GM12892 (cell line): ENCODE measurements at places on chromosomes 7 and 10.

- no peak for DNase-seq
These were observed 34.4 kb downstream of the AGR3 start for GRCh38 chr7:16847381-16847860.

DNA sequence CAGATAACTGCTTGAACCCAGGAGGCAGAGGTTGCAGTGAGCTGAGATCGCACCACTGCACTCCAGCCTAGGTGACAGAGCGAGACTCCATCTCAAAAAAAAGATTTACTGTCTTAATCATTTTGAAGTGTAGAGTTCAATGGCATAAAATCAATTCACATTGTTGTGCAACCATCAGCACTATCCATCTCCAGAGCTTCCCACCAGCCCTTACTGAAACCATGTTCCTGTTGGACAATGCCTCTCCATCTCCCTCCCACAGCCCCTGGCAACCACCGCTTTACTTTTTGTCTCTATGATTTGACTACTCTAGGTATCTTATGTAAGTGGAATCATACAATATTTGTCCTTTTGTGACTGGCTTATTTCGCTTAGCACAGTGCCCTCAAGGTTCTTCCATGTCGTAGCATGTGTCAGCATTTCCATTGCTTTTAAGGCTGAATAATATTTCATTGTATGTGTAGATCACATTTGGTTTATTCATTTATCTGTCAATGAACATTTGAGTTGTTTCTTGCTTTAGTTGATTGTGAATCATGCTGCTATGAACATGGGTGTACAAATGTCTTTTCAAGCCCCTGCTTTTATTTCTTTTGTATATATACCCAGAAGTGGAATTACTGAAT lies 33.1 kb downstream of the NACAD start:
- no peak for DNase-seq

GRCh38 chr10:129851941-129852640 lies 112.0 kb downstream of the EBF3 start:
- no peak for DNase-seq

DNA sequence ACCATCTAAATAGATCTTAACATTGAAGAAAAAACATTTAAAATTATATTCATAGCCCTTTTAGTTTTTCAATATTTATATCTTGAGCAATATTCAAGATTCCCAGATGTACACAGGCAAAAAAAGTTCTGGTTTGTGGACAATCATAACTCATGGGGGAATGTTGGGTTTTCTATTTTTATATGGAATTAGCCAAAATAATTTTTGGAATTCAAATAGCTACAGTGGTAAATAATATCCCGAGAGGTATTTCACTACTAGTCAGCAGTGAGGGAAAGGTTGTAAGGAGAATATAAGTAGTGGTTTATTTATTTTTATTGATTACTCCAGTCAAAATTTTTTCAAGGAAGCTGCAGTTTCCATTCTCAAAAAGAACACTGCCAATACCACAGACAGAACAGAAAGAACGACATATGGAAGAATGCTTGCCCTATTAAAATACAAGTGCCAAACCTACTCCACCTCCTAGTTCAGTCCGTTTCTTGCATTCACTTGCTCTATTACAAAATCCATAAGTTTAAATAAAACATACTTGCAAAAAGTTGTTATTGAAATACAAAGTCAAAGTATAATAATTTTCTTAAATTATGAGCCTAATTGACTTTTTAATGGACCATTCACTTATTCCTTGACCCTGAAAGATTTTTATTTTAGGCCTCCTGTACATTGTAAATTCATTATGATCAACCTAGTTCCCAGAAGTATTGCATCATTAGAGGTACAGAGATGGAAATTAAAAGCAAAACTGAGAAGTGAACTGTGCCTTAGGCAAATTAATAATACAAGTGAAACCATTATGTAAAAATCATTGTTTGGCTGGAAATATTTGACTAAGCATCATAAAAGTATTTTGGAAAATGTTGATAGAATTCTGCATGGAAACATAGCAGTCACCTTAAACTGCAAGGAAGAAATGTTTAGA lies 533.2 kb downstream of the PARD3 start:
- DNase-seq, result no peak

GRCh38 chr10:42988517-42989395 lies 88.1 kb upstream of the RET start:
- no peak for DNase-seq

- no peak for DNase-seq
These were observed 267.3 kb downstream of the PTPRN2 start for GRCh38 chr7:158320328-158320727.

GRCh38 chr10:113491967-113492565 lies 60.8 kb upstream of the HABP2 start:
- no peak for DNase-seq

DNA sequence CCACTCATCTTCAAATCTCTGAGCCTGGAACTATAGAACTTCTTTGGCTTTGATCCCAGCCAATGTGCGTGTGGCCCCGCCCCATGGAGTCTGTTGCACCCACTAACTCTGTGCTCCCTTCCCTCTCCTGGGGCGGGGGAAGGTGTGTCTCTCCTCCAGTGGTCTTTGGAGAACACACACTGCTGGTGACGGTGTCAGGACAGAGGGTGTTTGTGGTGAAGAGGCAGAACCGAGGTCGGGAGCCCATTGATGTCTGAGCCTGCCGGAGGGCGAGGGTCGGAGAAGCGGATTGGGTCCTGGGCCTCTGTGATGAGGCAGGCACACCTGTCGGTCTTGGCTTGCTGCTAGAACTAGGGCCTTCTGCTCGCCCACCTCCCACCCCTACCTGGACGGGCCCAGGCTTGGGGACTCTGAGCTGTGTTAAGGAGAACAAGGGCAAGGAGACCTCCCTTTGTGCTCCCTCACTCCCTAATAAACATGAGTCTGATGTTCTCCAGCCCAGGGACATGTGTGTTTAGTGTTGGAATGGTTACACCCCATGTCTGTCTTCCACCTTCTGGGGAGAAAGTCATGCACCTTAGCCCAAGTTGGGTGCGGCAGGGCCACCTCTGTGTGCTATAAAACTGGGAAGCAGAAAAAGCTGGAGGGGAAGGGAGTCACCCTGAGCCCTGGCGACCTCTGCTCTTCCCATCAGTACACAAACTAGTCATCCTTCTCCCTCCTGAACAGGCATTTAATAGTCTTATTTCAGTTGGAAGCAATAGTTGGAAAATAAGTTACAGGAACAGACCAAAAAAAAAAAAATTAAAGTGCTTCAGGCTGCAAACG lies 4.6 kb downstream of the TRAPPC14 start:
- no peak for DNase-seq

DNA sequence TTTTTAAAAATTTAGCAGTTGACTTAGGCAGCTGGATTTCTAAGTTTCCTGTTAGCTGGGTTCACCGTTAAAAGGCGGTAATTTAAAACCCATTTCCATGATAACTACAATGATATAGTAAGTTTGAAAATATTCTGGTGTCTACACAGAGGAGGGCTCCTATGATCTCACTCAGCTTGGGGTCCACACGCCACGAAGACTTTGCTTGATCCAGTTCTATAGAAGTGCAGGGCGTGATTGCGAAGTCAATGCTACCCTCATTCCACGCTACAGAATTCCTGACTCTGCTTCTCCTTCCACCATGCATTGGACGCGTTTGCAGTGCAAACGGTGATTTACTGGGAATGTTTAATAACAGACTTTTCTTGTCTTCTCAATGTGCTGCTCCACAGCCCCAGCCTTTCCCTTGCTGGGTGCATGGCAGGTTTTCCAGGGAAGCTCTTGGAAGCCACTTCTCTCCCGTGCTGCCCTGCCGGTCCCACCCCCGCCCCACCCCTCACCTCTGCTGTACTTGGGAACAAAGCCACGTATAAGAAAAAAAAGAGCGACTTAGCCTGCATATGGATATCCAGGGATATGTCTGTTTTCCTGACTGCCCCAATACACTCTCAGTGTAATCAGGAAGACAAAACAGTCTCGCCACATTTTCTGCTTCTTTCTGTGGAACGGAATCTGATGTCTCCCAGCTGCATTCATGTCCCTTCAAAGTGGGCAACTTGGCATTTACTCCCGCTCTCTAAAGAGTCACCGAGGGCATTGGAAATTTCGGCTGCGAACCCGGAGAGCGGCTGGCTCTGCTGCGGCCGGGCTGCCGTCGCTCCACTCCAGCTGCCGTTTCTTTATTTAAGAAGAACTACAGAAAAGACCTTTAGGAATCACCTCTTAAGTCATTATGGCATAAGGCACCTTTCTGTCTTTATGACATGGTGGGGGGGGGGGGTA lies 434.4 kb upstream of the MGMT start:
- no peak for DNase-seq

DNA sequence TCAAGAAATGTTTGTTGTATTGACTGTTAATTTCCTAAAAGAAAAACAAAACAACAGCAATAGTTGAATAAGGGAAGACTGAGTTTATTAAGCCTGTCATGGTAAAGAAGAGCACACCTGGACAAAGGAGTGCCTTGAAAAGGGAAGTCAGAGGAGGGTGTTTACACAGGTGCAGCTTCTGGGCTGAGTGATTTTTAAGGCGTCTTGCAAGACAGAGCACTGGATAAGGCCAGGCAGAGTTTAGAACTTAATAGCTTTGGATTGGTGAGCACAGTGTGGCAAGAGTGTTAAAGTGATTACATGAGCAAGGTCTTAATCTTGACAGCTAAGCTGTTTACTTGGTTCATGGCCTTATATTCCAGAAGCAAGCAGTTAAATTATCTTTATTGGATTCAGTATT lies 423.2 kb downstream of the CNTNAP2 start:
- DNase-seq, result no peak

- DNase-seq, result no peak
These were observed 53.6 kb downstream of the AKR1B1 start for GRCh38 chr7:134405299-134405698.

- DNase-seq, result no peak
These were observed 56.9 kb upstream of the NPY start for GRCh38 chr7:24227068-24227467.

DNA sequence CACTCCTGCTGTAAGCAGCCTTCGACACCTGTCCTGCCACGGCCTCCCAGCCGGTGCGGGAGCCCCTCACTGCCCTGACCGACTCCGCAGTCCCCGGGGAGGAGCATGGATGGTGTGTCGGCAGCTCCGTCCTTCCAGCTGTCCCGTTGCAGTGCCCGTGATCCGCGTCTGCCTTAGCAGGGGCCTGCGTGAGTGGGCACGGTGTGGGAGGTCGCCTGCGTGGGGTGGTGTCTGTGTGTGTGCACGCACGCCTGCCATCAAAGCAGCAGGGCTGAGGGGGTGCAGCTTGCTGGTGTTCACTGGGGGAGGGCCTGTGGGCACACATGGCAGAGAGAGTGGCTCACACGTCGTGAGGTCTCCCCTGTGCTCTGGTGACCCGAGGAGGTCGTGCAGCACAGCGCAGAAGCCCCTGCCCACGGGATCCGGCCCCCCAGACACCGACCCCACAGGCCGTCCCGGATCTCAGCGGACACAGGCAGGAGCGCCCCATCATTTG lies 10.3 kb downstream of the MAFK start:
- DNase-seq, result no peak

DNA sequence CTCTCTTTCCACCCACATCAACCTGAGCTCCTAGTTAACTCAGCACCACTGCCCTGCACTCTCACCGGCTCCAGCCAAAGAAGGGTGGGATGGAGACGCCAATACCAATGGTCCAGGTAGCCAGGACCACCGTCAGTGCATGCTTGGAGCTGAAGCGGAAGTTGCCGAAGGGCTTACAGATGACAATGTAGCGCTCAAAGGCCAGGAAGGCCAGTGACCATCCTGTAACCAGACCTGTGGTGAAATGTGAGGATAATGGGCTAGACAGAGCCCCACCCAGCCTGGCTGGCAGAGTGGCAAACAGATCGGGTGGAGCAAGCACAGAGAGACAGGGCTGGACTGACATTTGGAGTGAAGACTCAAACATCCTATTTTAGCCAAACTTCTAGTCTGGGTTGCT lies 673 bp downstream of the OPN1SW start:
- DNase-seq, result no peak

DNA sequence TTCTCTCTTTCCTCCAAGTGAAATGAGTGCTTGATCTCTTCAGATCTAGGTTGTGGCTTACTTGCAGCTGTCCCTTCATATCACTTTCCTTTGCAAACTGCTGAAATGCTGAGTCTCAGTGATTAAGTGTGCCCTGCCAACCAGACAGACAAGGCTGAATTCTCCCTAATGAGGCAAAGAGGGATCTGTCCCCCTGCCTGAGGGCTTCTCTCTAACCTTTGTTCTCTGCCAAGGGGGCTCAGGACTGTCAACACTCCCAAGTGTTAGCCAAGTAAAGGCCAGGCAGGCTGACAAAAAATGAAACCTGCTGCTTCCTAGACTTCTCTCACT lies at the start of gene MSS51:
TSS of gene MSS51 (minus strand) at position 24 of the 330 bp plus-strand sequence. CDS start 5,277 bp downstream, outside the sequence.
- DNase-seq, result no peak

DNA sequence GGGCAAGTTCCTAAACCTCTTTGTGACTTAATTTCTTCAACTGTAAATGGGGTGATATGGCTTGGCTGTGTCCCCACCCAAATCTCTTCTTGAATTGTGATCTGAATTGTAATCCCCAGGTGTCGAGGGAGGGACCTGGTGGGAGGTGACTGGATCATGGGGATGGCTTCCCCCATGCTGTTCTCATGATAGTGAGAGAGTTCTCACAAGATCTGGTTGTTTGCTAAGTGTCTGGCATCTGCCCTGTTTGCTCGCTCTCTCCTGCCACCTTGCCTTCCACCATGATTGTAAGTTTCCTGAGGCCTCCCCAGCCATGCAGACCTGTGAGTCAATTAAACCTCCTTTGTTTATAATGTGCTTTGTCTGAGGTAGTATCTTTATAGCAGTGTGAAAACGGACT lies 177.0 kb downstream of the MYOF start:
- DNase-seq, result no peak

- DNase-seq, result no peak
These were observed 233.9 kb downstream of the RPS24 start for GRCh38 chr10:78267598-78267997.

DNA sequence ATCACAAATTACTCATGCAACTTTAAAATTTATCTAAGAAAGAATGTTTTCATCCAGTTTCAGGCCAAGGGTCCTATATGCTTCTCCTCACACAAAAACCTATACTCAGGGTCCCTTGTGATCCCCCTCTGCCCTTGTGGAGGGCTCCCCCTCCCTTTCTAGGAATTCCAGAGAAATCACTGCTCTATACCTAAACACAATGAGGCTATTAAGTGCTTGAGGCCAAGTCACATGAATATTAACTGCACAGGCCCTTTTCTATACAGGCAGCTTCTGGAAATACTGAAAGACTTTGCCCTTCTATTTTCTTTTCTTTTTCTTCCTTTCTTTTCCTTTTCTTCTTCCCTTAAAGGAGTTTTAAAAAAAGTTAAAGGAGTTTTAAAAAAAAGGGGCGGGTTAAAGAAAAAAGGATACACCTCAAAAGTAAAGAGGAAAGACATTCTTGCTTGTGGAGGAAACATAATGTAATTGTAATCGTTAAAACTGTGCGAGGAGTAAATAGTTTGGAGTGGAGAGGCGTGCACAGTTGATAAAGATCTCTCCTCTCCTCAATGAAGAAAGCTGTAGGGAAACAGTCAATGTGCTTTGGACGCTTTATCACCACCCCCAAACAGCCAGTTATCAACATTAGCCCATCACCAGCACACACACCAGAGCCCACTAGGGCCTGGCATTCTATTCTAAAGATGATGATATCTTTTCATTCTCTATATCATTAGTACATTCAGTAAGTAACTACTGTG lies 16.4 kb downstream of the GRB10 start:
- no peak for DNase-seq
